Osteoblast (primary cell): ENCODE measurements at places on chromosomes 2 and 18. TPM values are rescaled to one million over a fixed set of nuclear protein-coding genes. Genes with fewer than 3 reads are reported as not detected.

DNA sequence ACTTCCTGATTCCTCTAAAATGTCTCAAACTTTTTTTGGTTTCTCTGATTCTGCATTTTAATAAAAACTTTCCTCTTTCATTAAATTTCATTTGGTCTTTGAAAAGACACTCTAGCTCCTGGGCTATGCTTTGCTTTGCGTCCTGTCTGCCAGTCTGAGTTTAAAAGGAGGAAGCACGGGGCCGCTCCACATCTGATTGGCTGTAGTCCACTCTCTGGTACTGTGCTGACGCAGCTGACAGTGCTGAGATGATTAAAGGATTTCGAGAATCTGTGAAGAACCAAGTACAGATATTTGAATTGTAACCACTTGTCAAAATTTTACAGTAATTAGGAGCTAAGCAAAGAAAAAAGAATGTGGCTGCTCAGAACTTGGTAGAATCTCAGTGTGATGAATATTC, 199.6 kb upstream of the HNMT start:
- no peak for DNase-seq
- H3K4me3 ChIP-seq: no peak overlapping the region
- H3K27me3 ChIP-seq: no peaks in the 10 kb centered on the region

GRCh38 chr2:239113615-239114014, 265.7 kb downstream of the TWIST2 start:
- no peaks in the 10 kb centered on the region for H3K4me1 ChIP-seq
- no peaks in the 10 kb centered on the region for H3K27me3 ChIP-seq
- no peak for DNase-seq
- no peak overlapping the region for H3K27ac ChIP-seq

DNA sequence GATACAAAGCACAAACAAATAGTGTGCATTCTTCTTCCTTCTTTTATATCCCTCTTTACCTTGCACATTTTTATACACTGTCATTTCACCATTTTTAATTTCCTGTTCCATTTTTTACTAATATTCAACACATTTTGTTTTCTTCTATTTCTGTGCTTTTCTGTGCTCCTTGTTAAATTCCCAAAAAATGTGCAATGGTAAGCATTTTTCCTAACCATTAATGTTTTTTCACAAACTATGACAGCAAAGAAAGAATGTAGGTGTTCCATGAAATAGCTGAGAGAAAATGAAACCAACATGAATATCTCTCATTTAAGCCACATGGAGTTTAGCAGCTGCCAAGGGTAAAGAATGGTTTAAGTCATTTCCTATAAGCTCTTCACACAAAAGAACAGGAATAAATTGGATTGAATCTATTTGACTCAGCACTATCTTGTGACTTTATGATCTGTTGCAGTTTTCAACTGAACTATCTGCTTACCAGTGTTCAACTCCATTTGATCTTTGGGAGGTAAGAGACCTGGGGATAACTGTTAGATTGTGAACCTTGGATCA, 145.7 kb upstream of the CDH19 start:
- H3K4me1 ChIP-seq: no peaks in the 10 kb centered on the region
- H3K36me3 ChIP-seq: no peaks in the 10 kb centered on the region
- no peak overlapping the region for H3K27ac ChIP-seq
- H3K4me3 ChIP-seq: no peak overlapping the region
- no peak for DNase-seq

DNA sequence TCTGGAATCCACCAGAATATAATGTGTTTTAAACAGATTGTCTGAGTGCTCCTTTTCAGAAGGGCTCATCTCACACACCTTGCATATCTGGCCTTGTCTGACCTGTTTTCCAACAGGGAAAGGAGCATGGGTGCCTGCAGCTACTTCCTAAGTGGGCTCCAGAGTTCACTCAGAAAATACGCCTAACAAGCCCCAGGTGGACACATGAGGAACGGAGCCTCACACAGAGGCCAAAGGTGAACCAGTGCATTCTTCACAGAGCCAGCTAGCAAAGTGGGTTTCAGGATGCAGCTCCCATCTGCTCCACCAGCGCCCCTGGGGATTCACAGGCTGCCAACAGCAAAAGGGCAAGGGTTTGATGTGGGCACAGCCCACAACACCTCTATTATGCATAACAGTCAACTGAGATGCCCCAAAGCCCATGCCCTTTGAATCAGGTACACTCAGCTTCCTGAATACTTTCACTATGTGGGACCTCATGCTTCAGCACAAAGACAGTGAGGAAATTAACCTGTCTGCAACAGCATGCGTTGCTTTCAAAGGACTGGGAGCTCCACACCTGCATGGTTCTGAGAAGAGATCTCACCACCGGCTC, 86.6 kb downstream of the CCBE1 start:
- no peaks in the 10 kb centered on the region for H3K27me3 ChIP-seq
- H3K27ac ChIP-seq: no peak overlapping the region
- DNase-seq: no peak
- peaks cover 24% of the 10 kb centered on the region for H3K4me1 ChIP-seq

- H3K4me1 ChIP-seq: peaks cover 16% of the 10 kb centered on the region
- no peak for DNase-seq
- H3K36me3 ChIP-seq: no peaks in the 10 kb centered on the region
- H3K4me3 ChIP-seq: no peak overlapping the region
- H3K27me3 ChIP-seq: no peaks in the 10 kb centered on the region
Measured at GRCh38 chr2:186456941-186457340, 29.1 kb upstream of the ZC3H15 start.

DNA sequence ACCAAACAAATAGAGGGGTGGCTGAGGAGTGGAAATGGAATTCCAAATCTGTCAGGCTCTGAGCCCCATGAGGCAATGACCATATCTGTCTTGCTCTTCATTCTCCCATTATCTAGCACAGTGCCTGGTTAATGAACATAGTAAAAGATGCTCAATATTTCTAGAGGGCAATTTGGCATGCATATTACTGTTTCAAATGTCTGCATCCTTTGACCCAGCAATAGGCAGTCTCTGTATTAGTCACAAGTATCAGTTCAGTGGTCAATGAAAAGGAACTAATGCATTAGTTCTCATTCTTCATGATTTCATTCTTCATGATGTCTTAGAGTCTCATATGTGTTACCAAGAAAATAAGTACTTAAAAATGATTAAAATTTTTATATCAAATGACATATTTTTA, 28.4 kb upstream of the MALL start:
- no peaks in the 10 kb centered on the region for H3K27me3 ChIP-seq
- H3K4me3 ChIP-seq: no peak overlapping the region
- DNase-seq: no peak

DNA sequence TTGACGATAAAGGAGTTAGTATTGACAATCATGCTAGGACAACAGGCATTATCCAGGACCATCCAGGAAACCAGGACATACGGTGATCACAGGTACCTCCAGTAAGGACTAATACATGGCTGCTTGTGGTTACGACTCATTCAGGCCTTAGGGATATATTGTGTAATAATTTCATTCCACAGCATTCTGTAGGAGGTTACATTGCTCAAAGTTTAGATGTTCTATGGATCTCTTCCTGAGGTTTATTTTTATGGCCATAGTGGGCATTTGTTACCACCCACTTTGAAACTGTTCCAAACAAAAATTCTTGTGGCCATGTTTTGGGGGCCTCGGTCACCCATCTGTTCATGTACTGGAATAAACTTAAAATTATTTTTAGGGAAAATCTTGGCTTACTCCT, 431.6 kb downstream of the METTL4 start:
- no peak for DNase-seq
- no peaks in the 10 kb centered on the region for H3K27me3 ChIP-seq
- H3K4me3 ChIP-seq: no peak overlapping the region

- DNase-seq: peak; percentile 30
- no peaks in the 10 kb centered on the region for H3K27me3 ChIP-seq
- peaks cover 12% of the 10 kb centered on the region for H3K4me1 ChIP-seq
- no peak overlapping the region for H3K4me3 ChIP-seq
- H3K27ac ChIP-seq: no peak overlapping the region
Measured at GRCh38 chr2:178110681-178111080, 1.6 kb upstream of the RBM45 start.

- H3K4me3 ChIP-seq: no peak overlapping the region
- H3K27ac ChIP-seq: no peak overlapping the region
- DNase-seq: no peak
- H3K4me1 ChIP-seq: no peaks in the 10 kb centered on the region
- no peaks in the 10 kb centered on the region for H3K36me3 ChIP-seq
- no peaks in the 10 kb centered on the region for H3K27me3 ChIP-seq
Measured at GRCh38 chr18:37641573-37641972, 76.0 kb upstream of the CELF4 start.

- H3K27me3 ChIP-seq: peaks cover 9% of the 10 kb centered on the region
- H3K27ac ChIP-seq: no peak overlapping the region
- no peak overlapping the region for H3K4me3 ChIP-seq
- DNase-seq: peak; percentile 46
- no peaks in the 10 kb centered on the region for H3K36me3 ChIP-seq
Measured at GRCh38 chr2:239013678-239013976, 165.7 kb downstream of the TWIST2 start.

- H3K27me3 ChIP-seq: peaks cover 4% of the 10 kb centered on the region
- H3K27ac ChIP-seq: no peak overlapping the region
- H3K4me3 ChIP-seq: no peak overlapping the region
- DNase-seq: peak; percentile 73
Measured at GRCh38 chr2:234705108-234705507, 208.2 kb upstream of the ARL4C start.

GALR1 gene
- not detected in 2 replicates for total RNA-seq

RGPD3 gene
- 0.36 and 0.59 TPM in 2 replicates for total RNA-seq

PRSS56 gene
- not detected in 2 replicates for total RNA-seq

RNF152 gene
- 3.3 and 5.0 TPM in 2 replicates for total RNA-seq
